Activated naive CD4-positive, alpha-beta T cell treated with anti-CD3 and anti-CD28 coated beads for 36 hours (primary cell): ENCODE measurements at places on chromosomes 4 and X.

- peak; percentile 53 for DNase-seq
These were observed 9.4 kb downstream of the UVSSA start for GRCh38 chr4:1356181-1356998.

GRCh38 chrX:111372086-111372485, 39.9 kb downstream of the DCX start:
- DNase-seq = no peak

DNA sequence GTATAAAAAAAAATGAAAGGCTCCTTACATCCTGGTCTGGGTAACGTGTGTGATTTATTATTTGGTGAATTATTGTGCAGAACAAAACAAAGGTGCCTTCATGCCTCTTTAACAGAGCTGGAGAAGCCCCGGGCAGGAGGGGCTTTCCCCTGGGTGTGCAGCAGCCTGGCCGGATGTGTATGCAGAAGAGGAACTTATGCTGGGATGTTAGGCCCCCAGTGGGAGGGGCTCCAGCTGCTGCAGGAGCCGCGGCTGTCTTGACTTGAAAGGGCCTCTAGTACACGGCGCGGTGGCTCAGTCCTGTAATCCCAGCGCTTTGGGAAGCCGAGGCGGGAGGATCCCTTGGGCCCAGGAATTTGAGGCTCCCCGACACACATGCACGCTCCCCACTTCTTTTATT, 16.0 kb downstream of the CCNQ start:
- DNase-seq = peak; percentile 83

DNA sequence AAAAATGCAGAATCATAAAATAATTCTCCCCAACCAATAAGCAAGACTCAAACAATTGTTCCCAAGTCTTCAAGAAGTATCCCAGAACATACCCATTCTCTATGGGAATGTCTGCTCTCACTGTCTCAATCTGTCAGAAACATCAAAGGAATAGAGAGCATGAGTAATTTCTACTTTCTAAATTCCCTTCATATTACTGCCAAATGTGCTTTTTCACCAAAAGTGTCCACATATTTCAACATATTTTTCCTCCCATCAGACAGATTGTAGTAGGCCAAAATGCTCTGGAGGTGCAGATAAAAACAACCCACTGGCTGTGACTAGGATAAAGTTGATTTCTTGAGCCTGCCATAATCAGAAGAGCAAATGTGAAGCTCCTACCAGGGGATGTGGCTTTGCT, 692.0 kb upstream of the FAM241A start:
- no peak for DNase-seq

DNA sequence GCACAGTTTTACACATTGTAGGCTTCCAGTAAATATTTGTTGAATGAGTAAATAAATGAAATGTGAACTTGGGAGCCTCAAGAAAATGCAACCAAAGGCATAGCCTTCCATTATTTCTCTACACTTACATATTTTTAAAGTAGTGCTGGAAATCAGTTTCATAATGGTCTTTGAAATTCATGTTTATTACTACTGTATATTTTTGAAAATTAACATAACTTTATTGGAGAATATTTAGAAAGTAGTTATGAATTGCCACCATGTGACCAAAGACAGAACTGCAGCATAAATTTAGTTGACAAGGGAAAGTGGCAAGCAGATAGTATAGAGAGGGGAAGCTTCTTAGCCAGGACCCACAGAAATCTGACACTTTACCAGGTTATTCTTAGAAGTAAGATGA, 6.4 kb downstream of the TCEAL8 start:
- DNase-seq = no peak

DNA sequence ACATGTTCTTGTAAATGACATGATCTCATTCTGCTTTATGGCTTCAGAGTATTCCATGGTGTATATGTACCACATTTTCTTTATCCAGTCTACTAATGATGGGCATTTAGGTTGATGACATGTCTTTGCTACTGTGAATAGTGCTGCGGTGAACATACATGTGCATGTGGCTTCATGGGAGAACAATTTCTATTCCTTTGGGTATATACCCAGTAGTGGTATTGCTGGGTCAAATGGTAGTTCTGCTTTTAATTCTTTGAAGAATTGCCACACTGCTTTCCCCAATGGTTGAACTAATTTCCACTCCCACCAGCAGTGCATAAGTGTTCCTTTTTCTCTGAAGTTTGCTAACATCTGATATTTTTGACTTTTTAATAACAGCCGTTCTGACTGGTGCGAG, 1080.3 kb downstream of the CCSER1 start:
- DNase-seq = no peak

DNA sequence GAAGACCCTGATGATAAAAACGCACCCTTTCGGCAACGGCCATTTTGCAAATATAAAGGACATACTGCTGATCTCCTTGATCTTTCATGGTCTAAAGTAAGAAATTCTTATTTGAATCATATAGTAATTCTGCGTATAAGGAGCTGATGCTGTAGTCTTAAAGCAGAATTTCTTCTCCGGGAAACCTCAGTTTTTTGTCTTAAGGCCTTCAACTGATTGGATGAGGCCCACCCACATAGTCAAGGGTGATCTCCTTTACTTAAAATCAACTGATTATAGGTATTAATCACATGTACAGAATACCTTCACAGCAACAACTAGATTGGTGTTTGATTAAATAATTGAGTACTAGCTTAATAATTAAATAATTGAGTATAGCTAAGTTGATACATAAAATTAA, 62.8 kb upstream of the DOCK11 start:
- no peak for DNase-seq

- DNase-seq = no peak
These were observed 16.0 kb upstream of the C4orf36 start for GRCh38 chr4:86908251-86908657.

DNA sequence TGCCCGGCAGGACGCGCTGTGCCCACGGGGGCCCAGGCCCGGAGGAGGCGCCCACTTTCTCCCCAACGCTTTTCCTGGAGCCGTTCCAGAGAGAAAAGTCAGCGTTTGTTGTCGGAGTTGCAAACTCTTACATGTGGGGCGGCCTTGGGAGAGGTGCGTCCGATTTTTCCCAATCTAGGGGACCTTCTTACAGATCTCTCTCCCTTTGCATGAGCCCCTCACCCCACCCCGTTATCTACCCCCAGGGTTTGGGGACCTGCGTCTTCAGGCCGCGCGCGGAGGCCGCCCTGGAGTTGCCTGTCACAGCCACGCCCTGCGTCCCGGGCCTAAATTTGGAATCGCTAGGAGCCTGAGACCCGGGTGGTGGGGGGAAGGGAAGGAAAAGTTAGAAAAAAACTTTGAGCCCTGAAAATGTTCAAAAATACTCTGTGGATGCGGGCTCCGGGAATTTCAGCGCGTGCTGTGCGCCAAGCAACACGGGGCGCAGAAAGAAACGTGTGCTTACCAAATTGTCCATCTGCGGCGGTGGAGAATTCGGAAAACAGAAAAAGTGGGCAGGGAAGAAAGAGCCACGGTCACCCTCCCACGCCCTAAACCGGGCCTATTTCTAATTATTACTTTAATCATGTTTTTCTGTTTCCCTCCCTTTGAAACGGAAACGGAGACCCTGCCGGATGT, 587 bp downstream of the CD99 start:
- DNase-seq = peak; percentile 34

DNA sequence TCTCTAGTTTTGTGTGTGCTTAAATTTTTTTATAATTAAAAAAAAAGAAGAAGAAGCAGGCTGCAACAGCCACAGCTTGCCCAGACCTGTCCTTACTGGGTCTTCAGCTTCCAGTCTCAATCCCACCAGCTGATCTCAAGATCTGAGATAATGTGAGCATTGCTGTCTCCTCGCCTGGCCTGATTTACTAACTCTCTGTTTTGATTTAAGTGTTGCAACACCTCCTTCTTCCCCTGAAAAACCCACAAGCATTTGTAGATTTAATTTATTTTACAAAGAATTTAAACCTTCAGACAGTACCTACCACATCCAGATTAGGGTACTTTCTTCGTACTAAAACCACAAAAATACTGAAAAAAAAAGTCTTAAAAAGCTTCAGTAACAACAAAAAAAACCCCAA, 38.0 kb downstream of the FAM241A start:
- DNase-seq = no peak

DNA sequence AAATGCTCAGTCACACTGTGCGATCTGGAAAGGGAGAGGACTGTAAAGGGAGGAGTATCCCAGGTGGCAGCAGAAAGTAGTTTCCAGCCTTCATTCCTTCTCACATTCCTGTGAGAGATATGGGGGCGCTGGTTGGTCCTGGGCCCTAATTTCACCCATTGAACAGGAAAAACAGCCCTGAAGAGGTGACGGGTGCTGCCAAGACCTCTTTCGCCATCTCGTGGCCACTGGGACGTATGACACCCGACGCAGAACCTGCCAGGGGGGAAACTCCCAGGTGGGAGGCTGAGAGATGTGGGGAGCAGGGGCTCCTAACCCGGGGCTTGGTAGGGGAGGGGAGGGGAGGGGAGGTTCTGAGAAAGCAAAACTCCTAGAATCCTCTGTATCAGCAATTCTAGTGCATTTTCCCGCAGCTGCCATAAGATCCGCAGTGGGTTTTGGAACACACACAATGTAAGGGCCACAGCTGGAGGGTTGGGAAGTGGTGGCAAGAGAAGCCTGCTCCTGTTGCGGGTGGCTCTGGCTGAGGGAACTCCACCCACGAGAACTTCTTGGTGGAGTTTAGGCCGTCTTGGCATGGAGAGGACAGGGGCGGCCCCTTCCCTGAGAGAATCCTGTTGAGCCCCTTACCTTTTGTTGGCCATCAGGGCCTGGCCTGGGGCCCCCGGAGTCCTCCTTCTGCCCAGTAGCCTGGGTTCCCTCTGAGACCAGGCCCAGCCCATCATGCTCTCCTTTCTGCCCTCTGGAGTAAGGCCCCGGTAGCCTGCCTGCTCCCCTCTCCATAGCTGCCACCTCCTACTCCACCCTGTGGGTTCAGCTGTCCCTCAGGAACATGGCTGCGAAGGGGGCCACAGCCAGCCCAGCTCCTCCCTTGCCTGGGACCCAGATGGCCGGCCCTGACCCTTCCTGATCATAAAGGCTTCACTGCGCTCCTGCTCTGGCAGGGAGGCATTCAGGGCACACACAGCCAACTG, 134.1 kb downstream of the OR13H1 start:
- DNase-seq = peak; percentile 47

GRCh38 chr4:189060104-189060503, 880.6 kb upstream of the FRG1 start:
- DNase-seq = no peak

DNA sequence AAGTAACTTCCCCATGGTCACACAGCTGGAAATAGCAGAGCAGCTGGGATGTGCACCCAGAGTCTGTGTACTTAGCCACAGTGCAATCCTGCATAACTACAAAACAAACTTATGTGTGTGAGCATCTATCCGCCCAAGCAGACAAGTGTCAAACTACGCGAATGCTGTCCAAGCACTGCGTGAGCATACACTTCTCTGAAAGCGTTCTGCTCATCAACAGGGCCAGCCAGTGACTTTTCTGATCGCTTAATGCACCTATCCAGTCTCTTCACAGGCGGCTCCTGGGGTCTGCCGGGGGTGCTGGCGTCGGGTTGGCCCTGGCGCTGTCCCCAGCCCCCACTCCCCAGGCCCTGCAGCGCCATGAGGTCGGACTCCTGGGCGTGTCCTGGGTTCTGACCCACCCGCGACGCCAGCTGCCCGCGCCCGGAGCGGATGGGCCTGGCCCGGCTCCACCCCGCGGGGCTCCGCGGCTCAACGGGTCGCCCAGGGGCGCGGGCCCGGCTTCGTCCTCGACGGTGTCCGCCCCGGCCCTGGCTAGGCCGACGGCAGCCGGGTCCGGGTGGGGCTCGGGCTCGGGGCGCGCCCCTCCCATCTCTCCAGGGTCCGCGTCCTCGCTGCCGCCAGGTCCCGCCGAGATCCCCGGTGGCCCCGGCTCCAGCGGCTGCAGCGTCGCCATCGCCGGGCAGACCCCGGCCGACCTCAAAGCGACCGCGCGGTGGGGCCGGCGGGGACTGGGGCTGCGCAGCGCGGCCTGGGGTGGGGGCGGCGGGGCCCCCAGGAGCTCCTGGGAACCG, 1.3 kb upstream of the ZNF141 start:
- DNase-seq = no peak
